Kidney (tissue), 22 donors: ENCODE measurements at places on chromosomes 1 and 21.

DNA sequence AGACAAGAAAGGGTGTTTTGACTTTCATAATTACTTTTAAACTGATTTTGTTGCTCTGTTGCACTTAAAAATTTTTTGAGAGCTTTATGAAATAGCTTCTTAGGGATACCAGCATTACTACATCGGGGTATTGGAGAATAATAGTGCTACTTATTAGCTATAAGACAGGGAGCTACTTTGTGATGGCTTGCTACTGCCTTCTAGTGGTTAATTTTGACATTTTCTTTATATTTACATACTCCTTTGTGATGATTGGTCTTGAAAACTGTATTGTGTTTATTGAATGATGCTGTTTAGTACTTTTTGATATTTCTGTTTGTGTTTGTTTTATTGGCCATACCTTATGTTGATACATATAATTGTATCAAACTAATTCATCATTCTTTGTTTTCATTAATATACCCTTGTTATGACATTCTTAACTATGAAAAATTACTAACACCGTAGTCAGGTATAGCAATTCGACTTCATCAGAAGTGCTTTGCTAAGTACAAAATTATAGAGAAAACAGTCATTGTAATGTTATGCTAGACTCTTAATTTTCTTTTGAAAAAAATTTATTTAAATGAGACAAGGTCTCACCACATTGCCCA, 85.5 kb downstream of the CLIC4 start:
- H3K27me3 ChIP-seq, result no peaks in the 10 kb centered on the region
- peaks cover 2% of the 10 kb centered on the region for H3K4me1 ChIP-seq
- no peaks in the 10 kb centered on the region for H3K36me3 ChIP-seq
- DNase-seq, result no peak
- H3K27ac ChIP-seq, result no peak overlapping the region

DNA sequence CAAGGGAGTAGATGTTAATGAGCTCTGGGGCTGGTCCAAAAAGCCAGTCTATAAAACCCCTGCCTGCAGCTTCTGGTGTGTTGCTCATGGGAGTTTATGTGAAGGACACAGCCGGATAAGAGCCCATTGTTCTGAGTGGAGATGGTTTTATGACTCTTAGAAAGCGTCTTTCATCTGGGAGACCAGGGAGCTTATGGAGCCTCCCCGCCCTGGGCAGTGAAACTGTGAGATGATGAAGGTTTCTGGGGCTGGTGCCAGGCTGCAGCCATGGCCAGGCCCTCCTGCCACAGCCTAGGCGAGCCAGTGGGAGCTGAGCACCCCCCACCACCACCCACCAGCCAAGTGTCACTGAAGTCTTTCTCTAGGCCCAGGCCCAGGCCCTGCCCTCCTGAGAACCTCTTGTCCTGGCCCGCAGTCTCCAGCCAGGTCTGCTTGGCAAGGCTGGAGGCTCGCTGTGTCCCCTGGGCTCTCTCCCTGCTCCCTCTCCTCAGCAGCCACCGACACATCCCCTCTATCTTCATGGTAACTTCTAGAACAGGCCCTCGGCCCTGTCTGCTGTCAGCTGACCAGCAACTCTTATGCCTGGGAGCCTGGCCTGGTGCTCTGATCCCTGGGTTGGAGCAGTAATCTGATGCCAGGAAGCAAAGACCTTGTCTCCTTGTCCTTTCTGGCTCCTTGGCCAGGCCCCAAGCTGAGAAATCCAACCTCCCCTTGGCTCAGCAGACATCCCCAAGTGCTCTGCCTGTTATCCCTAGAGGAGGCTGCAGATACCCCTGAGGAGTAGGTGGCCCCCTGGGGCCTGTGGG, 7.6 kb upstream of the ARHGEF10L start:
- H3K4me1 ChIP-seq, result no peaks in the 10 kb centered on the region
- no peak overlapping the region for H3K4me3 ChIP-seq
- H3K27ac ChIP-seq, result peak overlapping the region; percentile 73
- DNase-seq, result no peak

DNA sequence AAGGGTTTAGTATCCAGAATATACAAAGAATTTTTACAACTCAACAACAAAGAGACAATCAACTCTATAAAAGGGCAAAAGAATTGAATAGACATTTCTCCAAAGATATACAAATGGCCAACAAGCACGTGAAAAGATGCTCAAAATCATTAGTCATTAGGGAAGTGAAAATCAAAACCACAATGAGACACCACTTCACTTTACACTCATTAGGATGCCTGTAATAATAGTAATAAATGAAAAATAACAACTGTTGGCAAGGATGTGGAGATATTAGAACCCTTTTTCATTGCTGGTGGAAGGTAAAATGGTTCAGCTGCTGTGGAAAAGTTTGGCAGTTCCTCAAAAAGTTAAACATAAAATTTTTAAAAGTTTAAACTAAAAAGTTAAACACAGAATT, 7.0 kb upstream of the ABCD3 start:
- H3K27ac ChIP-seq, result no peak overlapping the region
- no peaks in the 10 kb centered on the region for H3K4me1 ChIP-seq
- H3K4me3 ChIP-seq, result no peak overlapping the region

DNA sequence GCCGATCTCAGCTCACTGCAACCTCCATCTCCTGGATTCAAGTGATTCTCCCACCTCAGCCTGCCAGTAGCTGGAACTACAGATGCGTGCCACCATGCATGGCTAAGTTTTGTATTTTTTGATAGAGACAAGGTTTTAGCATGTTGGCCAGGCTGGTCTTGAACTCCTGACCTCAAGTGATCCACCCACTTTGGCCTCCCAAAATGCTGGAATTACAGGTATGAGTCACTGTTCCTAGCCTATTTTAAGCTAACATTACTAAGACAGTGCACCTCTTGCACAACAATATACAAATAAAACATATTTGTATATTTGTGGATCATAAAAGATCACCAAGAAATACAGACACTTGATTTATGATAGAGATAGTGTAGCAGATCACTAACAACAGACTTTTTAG, 139.1 kb downstream of the DUSP10 start:
- H3K27me3 ChIP-seq, result no peaks in the 10 kb centered on the region
- no peak overlapping the region for H3K4me3 ChIP-seq
- no peak for DNase-seq
- H3K27ac ChIP-seq, result no peak overlapping the region
- no peaks in the 10 kb centered on the region for H3K36me3 ChIP-seq

DNA sequence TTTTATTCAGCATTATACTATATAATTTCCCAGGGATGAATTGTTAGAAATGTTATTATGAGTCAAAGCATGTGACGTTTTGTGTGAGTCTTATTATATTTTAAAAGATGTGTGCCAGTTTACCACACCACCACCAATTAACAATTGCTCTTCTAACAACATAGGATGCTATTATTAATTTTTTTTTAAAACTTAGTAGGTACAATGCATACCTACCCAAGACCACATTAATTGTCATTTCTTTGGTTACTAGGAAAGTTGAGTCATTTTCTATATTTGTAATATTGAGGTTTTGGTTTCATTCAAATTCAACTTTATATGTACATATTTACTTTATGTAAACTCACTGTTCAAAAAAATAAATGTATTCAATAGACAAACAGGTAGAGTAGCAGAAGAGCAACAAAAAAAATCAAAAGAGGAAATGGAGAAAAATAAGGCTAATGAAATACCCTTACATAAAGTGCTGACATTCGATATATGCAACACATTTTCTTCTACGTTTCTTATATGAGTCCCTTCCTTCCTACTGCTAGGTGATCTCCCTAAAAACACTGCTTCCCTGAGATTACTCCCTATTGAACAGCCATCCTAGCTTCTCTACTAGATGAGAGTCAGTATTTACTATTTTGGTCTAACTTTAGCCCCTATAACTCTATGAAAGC, 9.6 kb downstream of the GCLM start:
- H3K27ac ChIP-seq, result no peak overlapping the region
- no peak for DNase-seq
- H3K4me3 ChIP-seq, result no peak overlapping the region
- H3K4me1 ChIP-seq, result peaks cover 2% of the 10 kb centered on the region
- H3K36me3 ChIP-seq, result peaks cover 5% of the 10 kb centered on the region

GRCh38 chr1:11501491-11501897, 22.5 kb downstream of the DISP3 start:
- no peak overlapping the region for H3K27ac ChIP-seq
- H3K4me3 ChIP-seq, result no peak overlapping the region
- peak; percentile 47 for DNase-seq
- no peaks in the 10 kb centered on the region for H3K4me1 ChIP-seq

GRCh38 chr1:107617456-107617855, 347.5 kb downstream of the VAV3 start:
- H3K36me3 ChIP-seq, result peaks cover 17% of the 10 kb centered on the region
- no peaks in the 10 kb centered on the region for H3K27me3 ChIP-seq
- H3K27ac ChIP-seq, result no peak overlapping the region
- H3K4me1 ChIP-seq, result no peaks in the 10 kb centered on the region
- DNase-seq, result no peak
